ENCODE measurements at places on chromosomes 5 and 9.
A peak's percentile ranks its signal among the peaks of the same experiment; 100 is the strongest.

GRCh38 chr5:55021410-55021809 lies 2.6 kb upstream of the GZMK start:
- no peak for DNase-seq

GRCh38 chr9:5442400-5443011 lies 4.8 kb upstream of the PLGRKT start:
- no peak for DNase-seq

- DNase-seq: no peak
These were observed 34.6 kb upstream of the NFIB start for GRCh38 chr9:14348373-14349145.

DNA sequence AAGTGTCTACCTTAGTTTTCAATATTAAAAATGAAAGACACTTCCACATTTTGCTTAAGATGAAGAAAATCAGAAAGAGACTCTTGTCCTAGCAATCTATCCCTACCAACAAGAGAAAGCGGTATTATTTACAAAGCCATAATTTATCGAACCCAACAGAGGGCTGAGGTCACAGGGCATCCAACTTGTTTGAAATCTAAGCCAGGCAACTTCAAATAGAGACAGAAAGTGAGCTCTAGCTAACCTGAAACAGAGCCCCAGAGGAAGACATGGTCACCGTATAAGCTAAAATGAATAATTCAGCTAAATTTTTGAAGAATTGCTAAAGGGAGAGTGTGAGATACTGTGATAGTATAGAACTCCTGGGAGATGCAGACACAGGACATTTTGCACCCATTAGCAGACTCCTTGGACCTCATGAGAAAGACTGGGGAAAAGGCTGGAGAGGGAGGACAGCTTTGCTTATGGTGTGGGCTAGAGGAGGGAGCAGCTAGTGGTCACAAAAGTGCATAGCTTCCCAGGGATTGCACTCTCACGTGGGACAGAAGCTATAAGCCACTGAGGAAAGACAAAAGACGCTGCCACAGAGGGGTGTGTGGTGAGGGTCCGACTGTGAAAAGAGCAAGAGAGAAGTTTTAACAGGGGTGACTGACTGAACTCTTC lies 624.2 kb upstream of the GRIN3A start:
- DNase-seq: no peak

DNA sequence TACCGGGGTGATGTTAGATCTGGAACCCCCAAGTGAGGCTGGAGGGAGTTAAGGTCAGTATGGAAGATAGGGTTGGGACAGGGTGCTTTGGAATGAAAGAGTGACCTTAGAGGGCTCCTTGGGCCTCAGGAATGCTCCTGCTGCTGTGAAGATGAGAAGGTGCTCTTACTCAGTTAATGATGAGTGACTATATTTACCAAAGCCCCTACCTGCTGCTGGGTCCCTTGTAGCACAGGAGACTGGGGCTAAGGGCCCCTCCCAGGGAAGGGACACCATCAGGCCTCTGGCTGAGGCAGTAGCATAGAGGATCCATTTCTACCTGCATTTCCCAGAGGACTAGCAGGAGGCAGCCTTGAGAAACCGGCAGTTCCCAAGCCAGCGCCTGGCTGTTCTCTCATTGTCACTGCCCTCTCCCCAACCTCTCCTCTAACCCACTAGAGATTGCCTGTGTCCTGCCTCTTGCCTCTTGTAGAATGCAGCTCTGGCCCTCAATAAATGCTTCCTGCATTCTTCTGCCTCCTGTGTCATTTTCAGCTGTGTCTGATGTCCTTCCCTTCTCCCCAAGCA lies 2.3 kb upstream of the MYOZ3 start:
- no peak for DNase-seq

DNA sequence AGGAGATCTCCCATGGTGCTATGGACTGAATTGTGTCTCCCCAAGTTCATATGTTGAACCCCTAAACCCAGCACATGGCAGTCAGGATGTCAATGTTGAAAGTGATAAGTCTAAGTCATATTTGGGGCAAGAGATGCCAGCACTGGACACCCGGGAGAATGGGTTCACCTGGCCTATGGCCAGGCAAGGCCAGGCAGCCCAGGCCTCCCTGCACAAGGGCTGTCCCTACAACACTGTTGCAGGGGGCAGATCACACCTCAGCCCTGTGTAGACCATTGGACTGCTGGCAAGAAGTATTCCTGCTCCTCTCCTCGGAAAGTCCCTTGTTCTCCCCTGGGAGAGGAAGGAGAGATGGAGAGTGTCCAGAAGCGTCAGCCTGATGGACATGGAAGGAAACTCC lies 240.5 kb downstream of the GADD45G start:
- no peak for DNase-seq

DNA sequence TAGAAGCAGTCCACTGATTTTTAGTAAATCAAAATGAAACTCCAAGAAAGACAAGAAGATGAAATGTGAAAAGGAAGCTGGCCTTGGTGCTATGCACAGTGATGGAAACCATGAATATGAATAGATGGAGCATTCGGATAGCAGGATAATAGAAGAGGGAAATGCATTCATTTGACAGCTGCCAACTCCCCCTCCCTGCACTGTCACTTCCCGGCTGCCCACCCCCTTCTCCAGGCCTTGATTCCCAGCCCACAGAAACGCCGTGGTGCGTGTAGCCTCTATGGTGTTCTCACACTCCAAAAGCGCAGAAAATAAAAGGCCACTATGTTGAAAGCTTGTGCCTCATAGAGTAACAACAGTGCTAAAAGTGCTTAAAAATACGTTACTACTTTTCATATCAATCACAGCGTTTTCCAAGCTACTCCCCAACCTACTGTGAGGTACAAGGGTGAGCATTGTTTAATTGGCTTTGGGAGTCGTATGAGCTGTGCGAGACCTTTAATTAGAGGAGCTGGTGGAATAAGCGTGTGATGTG lies 26.1 kb upstream of the IFNK start:
- DNase-seq: peak; percentile 12

GRCh38 chr5:32151198-32151597 lies 22.9 kb downstream of the GOLPH3 start:
- no peak for DNase-seq

- DNase-seq: no peak
These were observed 45.8 kb upstream of the NKD2 start for GRCh38 chr5:962801-963200.

GRCh38 chr5:175681045-175681967 lies 23.4 kb downstream of the HRH2 start:
- DNase-seq: no peak

DNA sequence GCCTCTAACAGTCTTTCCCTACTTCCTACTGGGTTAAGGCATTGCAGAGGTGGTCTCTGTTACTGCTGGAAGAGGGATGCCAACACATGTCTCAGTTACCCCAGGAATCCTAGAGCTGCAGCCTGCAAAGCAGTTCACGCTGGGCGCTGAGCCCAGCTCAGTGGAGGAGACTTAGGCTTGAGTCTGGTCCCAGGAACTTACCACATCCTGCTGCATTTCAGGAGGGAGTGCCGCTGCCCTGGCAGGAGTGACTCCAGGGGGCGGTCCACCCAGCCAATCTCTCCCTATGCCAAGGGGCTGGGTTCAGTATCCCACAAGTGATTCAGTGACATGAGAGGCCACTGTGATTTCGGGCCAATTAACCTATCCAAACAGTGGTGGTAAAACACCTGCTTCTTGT lies 7.6 kb downstream of the TTC16 start:
- DNase-seq: no peak

GRCh38 chr5:16600397-16600796 lies 16.4 kb downstream of the RETREG1 start:
- DNase-seq: peak; percentile 43

- DNase-seq: no peak
These were observed 306.7 kb upstream of the BRINP1 start for GRCh38 chr9:119675951-119676350.

- no peak for DNase-seq
These were observed 3.0 kb upstream of the PDLIM4 start for GRCh38 chr5:132254321-132254977.

DNA sequence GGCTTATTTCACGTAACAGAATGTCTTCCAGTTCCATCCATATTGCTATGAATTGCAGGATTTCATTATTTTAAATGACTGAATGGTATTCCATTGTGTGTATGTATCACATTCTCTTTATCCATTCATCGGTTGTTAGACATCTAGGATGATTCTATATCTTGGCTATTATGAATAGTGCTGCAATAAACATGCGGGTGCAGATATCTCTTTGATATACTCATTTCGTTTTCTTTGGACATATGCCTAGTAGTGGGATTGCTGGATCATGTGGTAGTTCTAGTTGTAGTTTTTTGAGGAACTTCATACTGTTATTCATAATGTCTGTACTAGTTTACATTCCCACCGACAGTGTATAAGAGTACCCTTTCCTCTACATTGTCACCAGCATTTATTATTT lies 460.5 kb downstream of the MAN2A1 start:
- DNase-seq: no peak

DNA sequence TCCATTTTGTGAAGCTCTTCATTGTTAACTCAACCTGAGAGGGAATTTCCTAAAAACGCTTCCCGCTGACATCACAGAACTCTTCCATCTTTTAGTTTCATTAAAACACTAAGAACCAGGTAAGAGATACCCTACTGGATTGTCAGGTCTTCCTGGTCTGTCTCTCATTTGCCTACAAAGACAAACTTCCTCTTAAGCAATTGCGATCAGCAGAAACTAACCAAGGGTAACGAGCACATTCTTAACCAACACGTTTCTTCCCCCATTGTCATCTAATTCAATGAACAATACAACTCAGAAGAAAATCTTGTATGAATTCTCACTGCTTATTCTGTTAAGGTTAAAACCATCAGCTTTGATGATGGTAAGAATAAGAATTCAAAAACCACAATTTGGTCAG lies 6.6 kb downstream of the FBXW11 start:
- DNase-seq: no peak

DNA sequence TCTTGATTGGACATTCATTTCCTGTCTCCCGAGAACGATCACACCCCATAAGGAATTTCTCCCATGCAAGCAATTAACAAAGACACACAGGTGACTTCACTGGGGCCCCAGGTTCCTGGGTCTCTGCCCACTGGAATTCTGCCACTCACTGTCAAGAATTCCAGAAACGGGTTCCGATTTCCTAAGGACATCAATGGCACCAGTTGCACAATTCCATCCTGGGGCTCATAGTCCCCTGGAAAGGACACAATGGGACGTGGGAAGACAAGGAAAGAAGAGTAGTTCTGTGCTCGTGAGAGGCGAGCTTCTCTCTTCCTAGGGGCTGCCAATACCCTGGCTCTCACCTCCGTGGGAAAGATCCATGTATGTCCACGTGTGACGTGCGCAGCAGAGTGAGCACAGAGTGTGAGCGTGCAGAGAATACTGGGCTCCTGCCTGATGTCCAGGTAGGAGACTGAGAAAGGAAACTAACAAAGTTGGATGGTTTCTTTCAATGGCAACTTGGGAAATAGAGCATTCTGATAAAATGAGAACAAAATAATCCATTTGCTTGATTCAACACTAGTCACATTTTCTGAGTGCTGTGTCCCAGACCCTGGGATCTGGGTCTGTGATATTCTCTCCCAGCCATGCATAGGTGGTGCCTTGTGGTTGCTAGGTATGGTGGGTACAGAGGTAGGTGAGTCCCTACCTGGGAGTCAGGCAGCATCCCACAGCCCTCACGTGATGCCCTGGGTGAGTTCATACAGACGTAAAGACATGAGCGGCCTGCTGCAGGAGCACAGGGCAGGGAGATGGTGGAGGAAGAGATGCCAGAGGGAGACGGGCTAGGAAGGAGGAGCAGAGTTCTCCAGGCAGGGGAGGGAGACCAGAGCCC lies 159.8 kb downstream of the COL23A1 start:
- no peak for DNase-seq

- no peak for DNase-seq
These were observed 16.1 kb upstream of the NDST1 start for GRCh38 chr5:150491876-150492275.

DNA sequence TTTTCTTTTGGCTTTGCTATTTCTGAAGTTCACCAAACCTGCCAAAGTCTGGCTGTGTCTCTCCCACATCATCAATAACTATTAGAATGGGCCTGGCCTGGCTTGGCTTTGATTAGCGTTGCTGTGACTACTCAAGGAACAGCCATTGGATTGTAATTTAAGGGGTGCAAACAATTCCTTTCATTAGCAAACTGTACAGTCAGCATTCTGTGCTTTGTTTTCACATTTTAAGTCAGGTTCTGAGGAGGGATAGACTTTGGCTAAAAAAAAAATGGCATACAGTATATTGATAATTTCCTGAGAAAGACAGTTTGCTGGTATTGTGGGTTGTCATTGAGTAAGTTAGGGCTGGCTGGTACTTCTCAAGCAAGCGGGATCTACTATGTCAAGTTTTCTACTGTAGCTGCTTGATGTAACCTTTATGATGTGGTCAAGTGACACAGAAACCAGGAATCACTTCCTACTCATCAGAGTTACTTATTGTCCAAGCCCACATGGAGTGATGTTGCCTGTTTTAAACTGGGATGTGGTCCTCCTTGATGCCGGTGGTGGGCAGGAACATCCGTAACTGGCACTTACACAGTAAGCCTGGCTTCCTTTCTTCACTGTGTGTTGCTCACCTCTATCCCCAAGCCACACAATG lies 161.4 kb downstream of the CD180 start:
- DNase-seq: no peak

DNA sequence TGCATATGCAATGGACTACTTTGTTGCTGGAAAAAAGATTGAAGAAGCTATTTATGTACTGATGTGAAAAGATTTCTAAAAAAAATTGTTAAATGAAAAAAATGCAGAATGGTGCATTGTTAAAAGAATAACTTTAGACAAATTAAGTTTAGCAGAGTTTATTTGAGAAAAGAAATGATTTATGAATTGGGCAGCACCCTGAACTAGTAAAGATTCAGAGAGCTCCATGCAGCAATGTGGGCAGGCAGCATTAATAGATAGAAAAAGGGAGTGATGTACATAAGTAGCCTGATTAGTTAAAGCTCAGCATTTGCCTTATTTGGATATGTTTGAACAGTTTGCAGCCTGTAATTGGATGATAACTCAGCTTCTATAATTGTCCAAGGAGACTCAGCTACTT lies 677.9 kb upstream of the SEMA6A start:
- DNase-seq: no peak

GRCh38 chr5:67878933-67879332 lies 336.6 kb upstream of the PIK3R1 start:
- no peak for DNase-seq

- DNase-seq: no peak
These were observed 74.5 kb downstream of the XRCC4 start for GRCh38 chr5:83151821-83152220.

DNA sequence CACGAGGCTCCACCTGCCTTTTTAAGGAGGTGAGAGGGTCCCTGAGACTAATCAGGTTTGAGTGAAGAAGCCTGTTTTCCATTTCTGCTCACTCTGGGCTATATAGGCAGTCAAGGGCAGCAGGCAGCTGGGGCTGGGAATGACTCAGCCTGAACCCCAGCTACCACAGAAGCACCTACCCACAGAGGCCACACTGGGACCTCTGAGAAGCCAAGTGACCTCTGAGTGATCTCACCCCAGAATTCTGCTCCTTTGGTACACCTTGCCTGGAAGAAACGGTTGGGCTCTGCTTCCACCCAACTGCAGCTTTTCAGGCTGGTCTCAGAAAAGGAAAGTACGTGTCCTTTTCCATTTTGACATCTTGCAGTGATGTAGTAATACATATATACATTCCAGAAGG lies 6.8 kb downstream of the FAM219A start:
- DNase-seq: no peak
